Brain pericyte (primary cell): ENCODE measurements at places on chromosomes 11 and 22.

DNA sequence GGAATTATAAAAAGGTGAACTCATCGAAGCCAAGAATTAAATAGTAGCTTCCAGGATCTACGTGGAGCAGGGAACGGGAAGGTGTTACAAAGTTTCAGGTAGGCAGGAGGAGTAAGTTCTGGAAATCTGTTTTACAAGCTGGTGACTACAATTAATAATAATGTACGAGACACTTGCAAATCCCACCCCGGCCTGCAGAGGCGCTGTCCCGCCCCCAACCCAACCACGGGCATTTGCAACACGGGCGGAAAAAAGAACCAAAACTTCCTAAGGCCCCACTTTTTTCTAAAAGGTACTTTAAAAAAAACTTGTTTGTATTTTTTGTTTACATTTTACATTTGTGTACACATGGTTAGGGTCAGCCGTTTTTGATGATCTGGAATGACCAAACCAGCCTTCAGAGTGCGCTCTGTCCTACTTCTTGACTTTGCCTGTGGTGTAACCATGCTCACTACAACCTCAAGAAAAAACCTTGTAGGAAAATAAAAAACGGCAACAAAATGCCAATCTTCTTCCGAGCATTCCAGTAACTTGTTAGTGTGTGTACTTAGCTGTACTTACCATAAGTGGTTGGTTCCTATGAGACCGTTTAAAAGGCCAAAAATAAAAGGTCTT, 449.6 kb upstream of the B3GAT1 start:
- DNase-seq, result no peak

- no peak for DNase-seq
These were observed 6.1 kb downstream of the SMCO4 start for GRCh38 chr11:93537049-93537448.

GRCh38 chr11:41051919-41052635, 407.4 kb downstream of the LRRC4C start:
- no peak for DNase-seq

- DNase-seq, result no peak
These were observed 74.3 kb downstream of the DDIAS start for GRCh38 chr11:82975882-82976281.
